ENCODE measurements at places on chromosomes 13 and 19.

DNA sequence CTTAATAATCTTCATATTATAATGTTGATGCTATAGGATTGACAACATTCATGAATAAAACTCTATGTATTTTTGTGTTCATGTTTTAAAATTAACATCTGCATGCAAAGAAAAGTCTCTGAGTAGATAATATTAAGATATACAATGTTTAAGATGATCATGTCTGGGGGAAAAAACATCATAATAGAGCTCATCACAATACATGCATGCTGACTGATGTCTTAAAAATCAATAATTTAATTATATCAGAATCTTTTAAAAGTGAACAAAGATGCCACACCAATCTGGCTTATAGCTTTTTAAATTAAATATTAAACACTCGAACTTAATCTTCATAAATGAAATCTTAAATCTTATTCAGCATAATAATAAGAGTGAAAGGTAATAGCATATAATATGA lies 933.9 kb upstream of the MIR17HG start:
- DNase-seq, result no peak

DNA sequence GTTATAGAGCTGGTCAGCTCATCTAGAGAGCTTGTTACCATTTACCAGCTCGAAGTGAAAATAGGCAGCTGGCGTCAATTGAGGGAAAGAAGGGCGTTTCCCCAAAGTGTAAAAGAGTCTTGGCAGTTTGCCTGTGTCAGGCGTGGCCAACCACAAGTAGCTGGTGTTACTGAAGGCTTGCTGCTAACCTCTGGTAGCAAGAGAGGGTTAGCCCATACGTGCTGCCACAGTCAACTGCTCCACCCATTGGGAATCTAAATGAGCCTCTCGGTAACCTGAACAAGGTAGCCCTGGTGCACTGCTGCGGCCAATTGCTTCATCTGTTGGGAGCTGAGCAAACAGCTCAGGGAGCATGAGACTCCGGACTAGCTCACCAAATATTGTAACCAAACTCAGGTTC lies 314.9 kb upstream of the SLITRK5 start:
- DNase-seq, result no peak

DNA sequence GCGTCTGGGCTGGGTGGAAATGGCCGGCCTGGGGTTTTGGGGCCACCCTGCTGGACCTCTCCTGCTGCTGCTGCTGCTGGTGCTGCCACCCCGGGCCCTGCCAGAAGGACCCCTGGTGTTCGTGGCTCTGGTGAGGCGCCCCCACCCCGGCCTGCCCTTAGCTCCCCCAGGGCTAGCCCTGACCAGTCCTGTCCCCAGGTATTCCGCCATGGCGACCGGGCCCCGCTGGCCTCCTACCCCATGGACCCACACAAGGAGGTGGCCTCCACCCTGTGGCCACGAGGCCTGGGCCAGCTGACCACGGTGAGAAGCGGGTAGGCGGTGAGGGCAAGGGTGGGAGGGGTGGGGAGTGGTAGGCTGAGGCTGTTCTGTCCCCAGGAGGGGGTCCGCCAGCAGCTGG lies at the start of gene ACP4:
ACP4 (plus strand) TSS at position 20 of the 400 bp plus-strand sequence; CDS start at position 20, 0 bp downstream.
- no peak for DNase-seq

- no peak for DNase-seq
Observed at GRCh38 chr19:8449830-8450229, 5.1 kb downstream of the HNRNPM start.

DNA sequence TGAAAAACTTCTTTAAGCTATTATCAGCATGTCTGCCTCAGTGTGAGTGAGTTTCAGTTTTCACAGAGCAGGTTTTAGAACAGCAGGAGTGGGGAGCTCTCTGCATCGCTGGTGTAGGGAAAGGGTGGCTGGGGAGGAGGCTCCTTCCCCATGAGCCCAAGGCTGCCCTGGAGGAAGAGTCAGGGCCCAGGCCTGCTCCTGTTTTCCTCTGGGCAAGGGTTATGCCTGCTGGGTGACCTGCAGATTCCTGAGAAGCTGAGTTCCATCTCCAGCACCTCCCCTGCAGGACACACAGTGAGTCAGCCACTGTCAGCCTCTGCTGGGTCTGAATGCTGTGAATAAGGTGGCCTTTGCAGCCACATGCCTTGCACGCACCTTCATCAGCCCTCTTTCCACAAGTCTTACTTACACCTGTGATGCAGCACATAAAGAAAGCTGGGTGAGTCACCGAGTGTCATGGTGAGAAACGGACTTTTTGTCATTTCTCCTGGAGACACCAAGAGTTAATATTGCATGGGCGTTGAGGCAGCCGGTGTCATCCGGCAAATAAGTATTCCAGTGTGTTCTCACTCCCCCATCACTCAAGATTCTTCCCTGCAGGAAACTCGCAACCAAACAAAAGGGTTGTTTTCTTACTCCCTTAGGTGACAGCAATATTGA lies 186.4 kb upstream of the KL start:
- DNase-seq, result no peak

GRCh38 chr19:17606590-17607185 lies 51.2 kb downstream of the COLGALT1 start:
- DNase-seq, result no peak

- DNase-seq, result peak; percentile 37
Observed at GRCh38 chr19:1000095-1000494, at the start of gene GRIN3B. Gene GRIN3B (plus strand): TSS chr19:1000419. CDS start chr19:1000438, 19 bp downstream.

- no peak for DNase-seq
Observed at GRCh38 chr13:46698910-46699460, 98.0 kb downstream of the ESD start.

All from activated T-helper 1 cell treated with Interleukin-2 at 50 U/mL for 16 hours (primary cell).